ENCODE measurements at places on chromosomes 1 and 21.

DNA sequence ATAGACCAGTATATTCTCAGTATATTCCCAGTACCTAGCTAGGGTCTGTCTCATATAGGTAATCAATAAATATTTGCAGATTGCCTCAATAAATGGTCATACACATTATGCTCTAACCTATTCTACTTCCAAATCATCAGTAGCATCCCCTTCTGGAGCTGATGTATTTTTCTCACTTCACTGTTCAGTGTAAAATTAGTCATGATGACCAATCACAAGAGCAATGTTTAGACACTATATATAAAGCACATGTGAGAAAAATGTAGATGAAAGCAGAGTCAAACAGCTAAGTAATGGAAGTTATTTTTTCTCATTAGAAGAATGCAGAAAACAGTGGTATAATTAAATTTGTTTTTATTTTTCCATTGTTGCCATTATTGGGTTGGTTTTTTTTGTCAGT is 34.7 kb downstream of the EPRS1 start:
- no peak for DNase-seq

DNA sequence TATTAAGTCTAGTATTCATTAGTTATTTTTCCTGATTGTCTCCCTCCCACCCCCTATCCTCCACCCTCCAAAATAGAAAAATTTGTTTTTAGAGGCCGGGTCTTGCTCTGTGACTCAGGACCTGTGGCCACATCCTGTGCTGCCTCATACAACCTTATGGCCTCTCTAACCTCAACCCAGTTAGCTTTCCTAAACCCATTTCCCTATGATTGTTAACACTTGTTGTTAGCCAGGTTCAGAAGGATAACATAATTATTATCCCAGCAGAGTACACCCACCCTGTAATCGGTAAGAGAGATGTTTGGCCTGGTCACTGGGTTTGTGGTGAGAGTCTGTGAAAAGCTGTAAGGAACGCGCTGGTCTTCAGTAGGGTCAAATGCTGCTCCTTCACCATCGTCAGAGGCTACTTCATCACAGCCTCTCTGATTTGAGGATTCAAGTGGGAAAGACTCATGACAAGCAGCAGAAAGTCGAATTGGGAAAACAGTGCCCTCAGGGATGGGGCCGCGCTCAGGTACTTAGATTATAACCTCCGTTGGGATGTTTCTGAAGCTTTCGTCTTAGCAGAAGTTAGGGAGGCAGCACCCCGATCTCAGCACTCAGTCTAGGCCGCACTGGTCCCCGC is 35.9 kb upstream of the HMGN1 start:
- DNase-seq: no peak

DNA sequence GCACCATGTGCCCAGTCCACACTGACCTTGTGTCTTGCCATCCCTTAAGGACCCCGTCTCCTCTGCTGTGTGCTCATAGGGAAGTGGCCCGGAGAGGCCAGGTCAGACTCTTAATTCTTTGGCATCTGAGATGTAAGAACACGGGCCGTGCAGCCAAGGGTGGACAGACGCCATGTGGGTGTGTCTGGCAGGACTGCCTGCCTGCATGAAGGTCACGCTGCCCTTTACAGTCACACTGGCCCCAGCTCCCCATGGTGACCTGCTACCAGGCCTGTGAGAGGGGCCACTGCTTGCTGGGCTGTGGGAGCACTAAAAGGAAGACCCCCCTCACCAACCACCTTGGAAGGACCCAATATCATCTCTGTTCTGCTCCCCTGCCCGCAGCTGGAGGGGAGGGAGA is 17.7 kb downstream of the DHRS3 start:
- no peak for DNase-seq

DNA sequence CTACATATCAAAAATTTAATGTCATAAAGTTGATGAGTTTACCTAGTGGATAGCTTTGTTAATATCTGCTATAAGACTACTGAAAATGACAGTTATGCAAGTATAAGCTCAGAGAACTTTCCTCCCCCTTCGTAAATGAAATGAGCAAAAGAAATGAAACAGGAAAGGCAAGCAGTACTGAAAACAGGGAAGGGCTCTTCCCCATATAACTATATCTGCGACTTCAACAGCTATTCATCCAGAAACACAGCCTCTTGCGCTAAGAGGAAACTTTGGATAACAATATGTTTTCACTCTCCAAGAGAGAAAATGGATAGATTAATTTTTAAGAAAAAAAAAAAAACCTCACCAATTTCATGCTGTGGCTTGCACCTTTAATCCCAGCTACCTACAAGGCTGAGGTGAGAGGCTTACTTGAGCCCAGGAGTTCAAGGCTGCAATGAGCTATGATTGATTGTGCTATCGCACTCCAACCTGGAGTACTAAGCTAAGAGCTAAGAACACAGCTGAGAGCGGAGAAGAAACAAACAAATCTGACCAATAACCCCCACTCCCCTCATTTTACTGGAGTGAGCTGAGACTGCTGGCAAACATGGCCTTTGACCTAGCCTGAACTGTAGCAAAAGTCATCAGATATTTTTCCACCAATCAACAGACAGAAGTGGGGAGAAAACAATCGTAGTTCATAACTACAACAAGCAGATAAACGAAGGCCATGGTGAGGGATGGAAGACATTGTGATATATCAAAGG is 29.0 kb downstream of the METTL18 start:
- DNase-seq: no peak

- no peak for DNase-seq
These were observed 154.1 kb upstream of the VAMP3 start for GRCh38 chr1:7616953-7617352.

GRCh38 chr1:31562707-31563360 is 13.5 kb upstream of the TINAGL1 start:
- DNase-seq: no peak

DNA sequence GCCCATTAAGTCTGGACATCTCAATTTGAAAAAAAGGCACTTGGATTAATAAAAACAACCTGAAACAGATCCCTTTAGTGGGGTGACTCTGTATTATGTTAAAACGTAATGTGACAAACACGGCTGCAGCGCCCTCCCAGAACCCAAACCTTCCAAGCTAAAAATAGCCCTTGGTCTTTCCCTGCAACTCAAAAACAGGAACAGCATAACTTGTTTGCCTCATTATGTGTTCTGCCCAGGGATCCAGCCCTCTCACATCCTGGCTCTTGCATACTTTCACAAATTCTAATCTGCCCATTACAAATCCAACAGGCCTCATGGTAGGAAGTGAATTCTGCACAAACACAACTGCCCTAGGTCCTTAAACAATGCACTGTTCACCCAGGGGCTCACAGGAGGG is 94.7 kb upstream of the GADD45A start:
- no peak for DNase-seq

GRCh38 chr1:236759252-236759859 is 35.7 kb upstream of the MTR start:
- no peak for DNase-seq

- DNase-seq: no peak
These were observed 99.0 kb upstream of the PLXNA2 start for GRCh38 chr1:208343226-208343625.

GRCh38 chr1:2050461-2050792 is 216 bp downstream of the PRKCZ start:
- DNase-seq: no peak

DNA sequence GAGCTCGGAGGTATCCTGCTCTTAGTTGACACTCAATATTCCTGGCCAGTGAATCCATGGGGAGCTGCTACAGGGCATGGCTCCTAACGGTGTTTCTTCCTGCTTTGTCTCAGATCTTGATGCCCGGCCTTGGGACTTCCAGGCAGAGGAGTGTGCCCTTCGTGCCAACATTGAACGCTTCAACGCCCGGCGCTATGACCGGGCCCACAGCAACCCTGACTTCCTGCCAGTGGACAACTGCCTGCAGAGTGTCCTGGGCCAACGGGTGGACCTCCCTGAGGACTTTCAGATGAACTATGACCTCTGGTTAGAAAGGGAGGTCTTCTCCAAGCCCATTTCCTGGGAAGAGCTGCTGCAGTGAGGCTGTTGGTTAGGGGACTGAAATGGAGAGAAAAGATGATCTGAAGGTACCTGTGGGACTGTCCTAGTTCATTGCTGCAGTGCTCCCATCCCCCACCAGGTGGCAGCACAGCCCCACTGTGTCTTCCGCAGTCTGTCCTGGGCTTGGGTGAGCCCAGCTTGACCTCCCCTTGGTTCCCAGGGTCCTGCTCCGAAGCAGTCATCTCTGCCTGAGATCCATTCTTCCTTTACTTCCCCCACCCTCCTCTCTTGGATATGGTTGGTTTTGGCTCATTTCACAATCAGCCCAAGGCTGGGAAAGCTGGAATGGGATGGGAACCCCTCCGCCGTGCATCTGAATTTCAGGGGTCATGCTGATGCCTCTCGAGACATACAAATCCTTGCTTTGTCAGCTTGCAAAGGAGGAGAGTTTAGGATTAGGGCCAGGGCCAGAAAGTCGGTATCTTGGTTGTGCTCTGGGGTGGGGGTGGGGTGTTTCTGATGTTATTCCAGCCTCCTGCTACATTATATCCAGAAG is 16.7 kb downstream of the ALX3 start:
- no peak for DNase-seq

DNA sequence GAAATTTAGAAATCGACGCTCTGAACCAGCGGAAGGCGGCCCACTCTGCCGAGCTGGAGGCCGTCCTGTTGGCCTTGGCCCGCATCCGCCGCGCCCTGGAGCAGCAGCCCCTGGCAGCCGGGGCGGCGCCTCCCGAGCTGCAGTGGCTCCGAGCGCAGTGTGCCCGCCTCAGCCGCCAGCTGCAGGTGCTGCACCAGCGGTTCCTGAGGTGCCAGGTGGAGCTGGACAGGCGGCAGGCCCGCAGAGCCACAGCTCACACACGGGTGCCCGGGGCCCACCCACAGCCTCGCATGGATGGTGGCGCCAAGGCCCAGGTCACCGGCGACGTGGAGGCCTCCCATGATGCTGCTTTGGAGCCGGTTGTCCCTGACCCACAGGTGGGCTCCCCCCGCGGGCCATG is 47.0 kb upstream of the DIP2A start:
- no peak for DNase-seq

DNA sequence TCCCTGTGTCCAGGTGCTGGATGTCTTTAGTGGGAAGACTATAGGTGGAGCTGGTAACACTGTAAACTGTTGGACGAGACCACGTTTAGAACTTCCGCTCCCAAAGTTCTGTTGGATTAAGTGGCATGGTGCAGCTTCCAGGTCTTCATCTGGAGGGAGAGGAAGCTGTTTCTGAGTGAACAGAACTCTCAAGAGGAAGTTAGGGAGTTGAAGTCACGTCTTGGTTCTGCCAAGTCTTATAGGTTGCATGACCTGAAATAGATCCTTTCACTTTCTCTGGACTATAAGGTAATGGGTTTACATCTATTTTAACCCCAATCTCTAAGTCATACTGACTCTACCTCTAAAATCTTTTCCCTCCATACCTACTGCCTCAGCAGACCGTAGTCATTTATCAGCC is 97.4 kb upstream of the TNR start:
- no peak for DNase-seq

DNA sequence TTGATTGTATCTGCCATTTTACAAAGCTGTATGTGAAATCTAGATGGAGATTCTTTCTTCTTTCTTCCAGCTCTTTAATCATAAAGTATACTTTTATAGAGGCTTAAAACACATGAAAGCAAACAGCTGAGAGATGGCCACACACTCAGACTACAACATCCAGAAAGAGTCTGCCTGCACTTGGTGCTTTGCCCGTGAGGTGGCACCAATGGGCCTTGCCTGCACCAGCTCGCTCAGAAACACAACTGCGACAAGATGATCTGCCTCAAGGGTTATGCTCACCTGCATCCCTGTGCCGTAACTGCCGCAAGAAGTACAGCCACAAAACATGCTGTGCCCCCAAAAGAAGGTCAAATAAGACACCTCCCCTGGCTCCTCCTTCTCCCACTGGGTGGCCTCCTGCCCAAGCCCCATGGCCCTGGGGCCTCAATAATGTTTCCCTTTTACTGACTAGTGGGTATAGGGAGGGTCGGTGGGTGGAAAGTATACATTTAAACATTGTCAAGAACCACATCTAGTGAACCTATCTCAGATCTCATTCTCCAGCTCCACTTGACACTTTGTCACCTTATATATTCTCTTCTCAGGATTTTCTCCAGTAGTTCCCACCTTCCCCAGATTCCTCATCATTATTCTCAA is 66.7 kb upstream of the ANGPTL3 start:
- peak; percentile 1 for DNase-seq

GRCh38 chr1:66439031-66439740 is 94.8 kb upstream of the SGIP1 start:
- no peak for DNase-seq

- no peak for DNase-seq
These were observed 135.7 kb upstream of the SLC45A1 start for GRCh38 chr1:8182034-8182761.

GRCh38 chr1:152110860-152111514 is 4.3 kb downstream of the TCHH start:
- no peak for DNase-seq

- no peak for DNase-seq
These were observed 857 bp downstream of the FAM3B start for GRCh38 chr21:41317458-41317857.

GRCh38 chr1:92486251-92487077 is at the start of gene GFI1:
GFI1 (minus strand) TSS chr1:92486925; CDS start chr1:92483487, 3,438 bp downstream.
- no peak for DNase-seq

DNA sequence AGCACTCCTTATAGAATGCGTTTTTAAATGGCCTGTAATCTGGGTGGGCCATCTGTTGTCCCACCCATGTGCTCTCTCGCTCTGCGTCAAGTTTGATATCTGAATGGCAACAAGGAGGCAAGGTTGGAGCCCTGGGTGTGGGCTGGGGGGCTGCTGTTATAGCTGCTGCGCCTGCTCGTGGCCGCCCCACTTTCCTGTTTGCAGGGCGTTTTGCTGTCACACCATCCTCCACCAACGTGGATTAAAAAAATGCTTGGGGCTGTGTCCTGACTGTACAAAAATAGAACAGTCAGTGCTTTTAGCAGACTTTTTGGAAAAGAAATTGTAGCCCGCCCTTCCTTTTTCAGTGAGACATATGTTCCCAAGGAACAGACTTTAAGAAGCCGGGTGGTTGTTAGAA is 25.4 kb downstream of the UMODL1 start:
- DNase-seq: no peak

GRCh38 chr1:114551400-114551799 is 30.0 kb downstream of the BCAS2 start:
- DNase-seq: no peak

- DNase-seq: no peak
These were observed 118.8 kb downstream of the LRRC7 start for GRCh38 chr1:69686367-69686984.

DNA sequence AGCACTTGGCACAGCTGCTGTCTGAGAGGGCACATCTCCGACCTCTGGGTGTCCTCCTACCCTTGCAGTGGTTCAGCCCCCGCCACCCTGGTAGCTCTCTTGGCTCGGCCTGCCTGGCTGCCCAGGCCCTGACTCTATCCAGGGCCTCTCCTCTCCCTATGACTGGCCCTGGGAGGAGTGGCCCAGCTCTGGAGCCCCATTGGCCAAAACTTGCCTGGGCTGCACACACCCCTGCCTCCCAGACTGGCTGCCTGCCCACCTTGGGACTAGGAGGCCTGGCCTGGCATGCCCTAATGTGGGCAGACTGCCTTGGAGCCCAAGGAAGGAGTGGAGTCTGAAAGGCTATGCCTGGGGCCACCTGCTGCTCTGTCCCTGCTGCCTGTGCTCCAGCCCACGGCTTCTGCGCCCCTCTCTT is 33.6 kb downstream of the ACOT11 start:
- peak; percentile 55 for DNase-seq

GRCh38 chr1:186849271-186849671 is 20.5 kb downstream of the PLA2G4A start:
- no peak for DNase-seq

- no peak for DNase-seq
These were observed 12.9 kb upstream of the ACTN2 start for GRCh38 chr1:236673289-236673919.

- no peak for DNase-seq
These were observed 97.7 kb upstream of the BACE2 start for GRCh38 chr21:41070284-41070683.

All from cerebellar nuclear complex (tissue), 1 donor.